ENCODE measurements at places on chromosomes 12 and 14. TPM values are rescaled to one million over a fixed set of nuclear protein-coding genes. Genes with fewer than 3 reads are reported as not detected.

DNA sequence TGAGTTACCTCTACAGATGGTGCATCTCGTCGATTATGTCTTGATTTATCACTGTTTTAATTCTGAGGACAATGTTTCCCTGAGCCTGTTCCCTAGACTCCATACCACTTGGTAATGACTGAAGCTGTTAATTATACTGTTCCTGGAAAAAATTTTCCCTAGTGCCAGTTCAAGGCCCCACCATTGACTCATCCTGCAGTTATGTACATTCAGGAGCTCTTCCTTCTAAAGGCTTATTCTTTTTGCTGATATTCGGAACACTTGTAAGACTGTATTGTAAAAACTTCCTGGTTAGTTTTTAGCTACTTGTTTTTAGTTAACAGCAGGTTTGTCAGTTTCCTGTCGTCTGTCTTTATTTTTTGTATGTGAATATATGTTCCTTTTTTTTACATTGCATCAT, 30.4 kb upstream of the PPP2R5E start:
- DNase-seq: no peak
- peaks cover 4% of the 10 kb centered on the region for H3K4me1 ChIP-seq
- no peak overlapping the region for H3K27ac ChIP-seq
- H3K36me3 ChIP-seq: no peaks in the 10 kb centered on the region
- H3K27me3 ChIP-seq: no peaks in the 10 kb centered on the region

- DNase-seq: no peak
- H3K27ac ChIP-seq: no peak within 1 kb of the TSS
- H3K4me3 ChIP-seq: no peak within 1 kb of the TSS
- H3K36me3 ChIP-seq: no peaks in the 10 kb centered on the region
- peaks cover 9% of the 10 kb centered on the region for H3K4me1 ChIP-seq
Measured at GRCh38 chr12:48004053-48004941, at the start of gene COL2A1. TSS of gene COL2A1 (minus strand) at chr12:48004476. CDS start at chr12:48004321, 155 bp downstream.

Gene DLK1
- total RNA-seq: 1.5 TPM

Gene ARHGDIB
- 4.3 TPM for total RNA-seq

DNA sequence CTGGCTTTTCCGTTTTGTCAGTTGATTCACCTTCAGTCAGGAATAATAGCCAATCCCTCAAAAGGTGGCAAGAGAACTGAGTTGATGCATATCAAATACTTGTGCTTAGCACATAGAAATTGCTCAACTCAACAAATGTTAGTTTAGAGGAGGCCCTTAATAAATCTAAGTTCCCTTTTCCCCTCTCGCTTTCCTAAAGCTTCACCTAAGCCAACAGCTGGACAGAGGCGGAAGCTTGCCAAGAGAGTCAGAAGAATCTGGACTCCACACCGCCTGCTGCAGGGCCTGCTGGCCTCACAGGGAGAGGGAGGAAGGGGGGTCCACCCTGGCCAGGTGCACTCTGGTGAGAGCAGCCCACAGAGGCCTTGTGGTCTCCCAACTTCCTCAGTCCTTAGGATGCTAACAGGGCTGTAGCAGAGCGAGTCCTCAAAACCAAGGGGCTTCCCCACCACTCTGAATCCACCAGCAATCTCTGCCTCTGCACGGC, 213.1 kb downstream of the CHST11 start:
- no peak overlapping the region for H3K4me3 ChIP-seq
- no peak for DNase-seq
- no peaks in the 10 kb centered on the region for H3K36me3 ChIP-seq
- H3K27ac ChIP-seq: no peak overlapping the region
- H3K4me1 ChIP-seq: peaks cover 44% of the 10 kb centered on the region
- no peaks in the 10 kb centered on the region for H3K27me3 ChIP-seq

GRCh38 chr12:85849344-85849743, 13.1 kb upstream of the RASSF9 start:
- no peaks in the 10 kb centered on the region for H3K27me3 ChIP-seq
- no peak overlapping the region for H3K4me3 ChIP-seq
- no peaks in the 10 kb centered on the region for H3K4me1 ChIP-seq
- H3K27ac ChIP-seq: no peak overlapping the region

- no peak overlapping the region for H3K4me3 ChIP-seq
- no peak for DNase-seq
- no peak overlapping the region for H3K27ac ChIP-seq
- H3K36me3 ChIP-seq: no peaks in the 10 kb centered on the region
Measured at GRCh38 chr14:38078393-38078792, 129.3 kb upstream of the SSTR1 start.

Data from HCT116 (cell line).